ENCODE measurements at places on chromosomes 3 and 15.
A peak's percentile ranks its signal among the peaks of the same experiment; 100 is the strongest.

GRCh38 chr3:11085093-11085840 is 69.0 kb upstream of the HRH1 start:
- DNase-seq = no peak

DNA sequence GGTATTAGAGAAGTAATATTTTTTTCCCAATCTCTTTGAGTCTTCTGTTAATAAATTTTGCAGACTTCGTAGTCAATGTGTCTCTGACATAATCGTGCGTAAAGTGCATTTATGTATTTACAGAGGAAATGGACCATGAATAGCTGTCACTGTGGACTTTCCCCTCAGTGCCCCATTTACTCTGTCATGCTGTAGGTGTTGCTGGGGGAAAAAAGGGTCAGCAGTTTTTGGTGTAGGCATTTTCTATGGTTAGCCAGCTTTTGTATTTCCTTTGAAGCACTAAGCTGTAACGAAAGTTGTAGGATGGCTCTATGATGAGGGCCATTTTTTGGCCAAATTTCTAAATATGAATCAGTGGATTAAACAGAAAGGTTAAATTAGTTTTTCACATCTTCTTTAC is 598.4 kb downstream of the FGF12 start:
- peak; percentile 62 for DNase-seq

- DNase-seq = no peak
Observed at GRCh38 chr15:55250392-55250791, 39.2 kb downstream of the RAB27A start.

DNA sequence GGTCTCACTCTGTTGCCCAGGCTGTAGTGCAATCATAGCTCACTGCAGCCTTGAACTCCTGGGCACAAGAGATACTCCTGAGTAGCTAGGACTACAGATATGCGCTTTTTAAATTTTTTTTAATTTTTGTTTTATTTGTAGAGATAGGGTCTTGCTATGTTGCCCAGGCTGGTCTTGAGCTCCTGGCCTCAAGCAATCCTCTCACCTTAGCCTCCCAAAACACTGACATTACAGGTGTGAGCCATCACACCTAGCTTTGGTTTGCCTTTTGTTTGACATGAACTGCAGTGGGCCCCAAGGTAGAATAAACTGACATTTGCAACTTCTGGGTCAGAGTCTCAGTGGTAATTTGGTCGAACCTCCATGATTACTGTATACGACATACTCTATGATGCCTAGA is 7.9 kb upstream of the GLB1 start:
- DNase-seq = no peak

DNA sequence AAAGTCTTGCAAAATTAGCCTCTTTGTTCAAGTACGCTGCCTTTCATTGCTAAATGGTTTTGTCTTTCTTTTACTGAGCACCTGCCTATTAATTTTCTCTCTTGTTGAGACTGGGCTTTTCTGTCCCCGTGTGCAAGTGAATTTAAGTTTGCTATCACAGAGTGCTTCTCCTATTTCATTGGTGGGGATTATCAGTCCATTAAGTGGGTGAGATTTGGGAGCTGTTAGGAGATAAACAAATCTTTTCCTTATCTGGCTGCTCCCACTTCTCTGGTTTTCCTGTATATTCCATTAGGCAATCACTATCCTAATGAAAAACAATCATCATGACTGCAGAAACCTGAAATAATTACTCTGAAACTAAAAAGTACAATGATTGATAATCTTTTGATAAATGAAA is 254.2 kb downstream of the NR1D2 start:
- DNase-seq = no peak

- DNase-seq = no peak
Observed at GRCh38 chr3:145578471-145578870, 582.5 kb downstream of the PLOD2 start.

DNA sequence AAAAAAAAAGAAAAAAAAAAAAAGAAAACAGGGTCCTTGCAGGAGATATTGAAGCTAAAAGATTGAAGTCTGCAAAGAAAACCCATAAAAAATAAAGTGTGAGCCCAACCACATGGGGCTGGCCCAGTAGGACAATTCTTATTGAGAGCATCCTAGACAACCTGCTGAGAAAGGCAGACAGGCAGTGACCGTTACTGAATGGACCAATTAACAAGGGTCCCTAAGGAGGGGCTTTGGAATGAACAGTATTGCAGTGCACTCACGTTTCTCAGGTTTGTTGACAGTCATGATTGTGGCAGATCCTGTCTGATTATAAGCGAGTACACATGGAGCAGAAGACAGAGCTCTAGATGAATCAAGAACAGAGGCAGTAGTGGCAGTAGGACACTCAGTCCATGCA is 168.6 kb downstream of the LSAMP start:
- DNase-seq = no peak

DNA sequence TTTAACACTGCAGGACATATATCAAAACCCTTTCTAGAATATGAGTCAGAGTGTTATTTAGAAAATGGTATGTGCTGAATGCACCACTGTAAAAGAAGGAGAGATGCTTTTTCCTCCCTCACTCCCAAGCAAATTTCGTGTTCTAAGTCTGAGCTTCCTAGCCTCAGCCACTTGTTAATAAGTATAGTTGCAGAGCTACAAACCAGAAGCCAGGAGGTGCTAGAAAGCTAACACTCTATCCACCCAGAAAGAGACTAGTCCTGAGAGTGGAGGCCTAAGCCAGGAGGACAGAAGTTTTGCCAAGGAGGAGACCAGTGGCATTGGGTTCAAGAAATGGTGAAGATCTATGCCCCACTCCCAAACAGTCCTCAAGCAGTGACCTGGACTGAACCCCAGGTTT is 40.5 kb upstream of the GYG1 start:
- DNase-seq = peak; percentile 24

DNA sequence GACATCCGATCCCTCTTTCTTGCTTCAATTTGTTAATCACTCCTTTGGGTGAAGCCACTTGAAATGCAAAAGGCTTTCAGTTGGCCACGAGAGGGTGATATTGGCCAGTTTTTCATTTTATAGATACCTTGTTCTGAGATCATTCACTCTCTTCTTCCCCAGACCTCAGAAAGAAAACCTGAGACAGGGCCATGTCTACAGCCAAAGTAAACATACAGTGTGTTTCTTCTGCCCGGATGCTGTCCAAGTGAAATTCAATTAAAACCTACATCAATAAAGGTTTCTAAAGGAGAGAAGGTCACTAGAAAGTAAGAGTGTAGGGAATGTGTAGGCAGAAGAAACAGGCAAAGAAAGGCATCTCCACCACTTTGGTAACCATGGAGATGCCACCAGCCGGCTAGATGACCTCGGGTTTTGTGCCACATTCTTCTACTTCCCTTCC is 39.5 kb upstream of the FMN1 start:
- DNase-seq = peak; percentile 14

DNA sequence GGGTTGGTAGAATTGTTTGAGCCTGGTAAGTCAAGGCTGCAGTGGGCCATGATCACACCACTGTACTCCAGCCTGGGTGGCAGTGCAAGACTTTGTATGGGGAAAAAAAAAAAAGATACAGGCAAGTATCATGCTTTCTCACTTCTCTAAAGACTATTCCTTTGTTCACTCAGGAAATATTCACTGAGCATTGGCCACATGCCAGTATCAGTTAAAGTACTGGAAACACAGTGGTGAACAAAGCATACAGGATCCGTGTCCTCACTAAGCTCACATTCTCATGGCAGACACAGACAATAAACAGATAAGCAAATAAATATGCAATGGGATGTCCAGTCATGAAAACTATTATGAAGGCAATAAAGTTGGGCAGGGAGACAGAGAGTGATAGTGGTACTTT is 5.1 kb upstream of the MTHFS start:
- DNase-seq = peak; percentile 83

DNA sequence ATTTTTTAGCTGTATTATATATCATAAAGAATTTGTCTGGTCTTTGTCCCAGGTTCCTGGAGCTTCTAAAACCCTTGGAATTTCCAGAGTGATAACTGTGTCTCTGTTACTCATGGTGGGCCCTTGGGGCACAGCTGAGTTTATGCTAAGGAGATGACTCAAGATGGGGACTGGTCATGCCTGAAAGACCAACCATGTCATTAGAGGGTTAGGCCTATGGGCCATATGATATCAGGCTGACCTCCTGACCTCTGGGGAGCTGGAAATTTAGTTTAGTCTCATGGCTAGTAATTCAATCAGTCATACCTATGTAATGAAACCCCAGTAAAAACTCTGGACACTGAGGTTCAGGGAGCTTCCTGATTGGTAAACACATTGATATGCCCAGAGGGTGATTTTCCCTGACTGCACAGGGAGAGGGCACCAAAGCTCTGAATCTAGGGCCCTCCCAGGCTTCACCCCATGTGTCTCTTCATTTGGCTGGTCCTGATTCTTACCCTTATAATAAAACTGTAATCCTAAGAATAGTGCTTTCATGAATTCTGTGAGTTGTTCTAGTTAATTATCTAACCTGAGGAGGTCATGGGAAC is 69.6 kb downstream of the EEFSEC start:
- DNase-seq = no peak
